CD4-positive, CD25-positive, alpha-beta regulatory T cell (primary cell): ENCODE measurements at places on chromosomes 11 and 22. TPM values are rescaled to one million over a fixed set of nuclear protein-coding genes. Genes with fewer than 3 reads are reported as not detected.

DNA sequence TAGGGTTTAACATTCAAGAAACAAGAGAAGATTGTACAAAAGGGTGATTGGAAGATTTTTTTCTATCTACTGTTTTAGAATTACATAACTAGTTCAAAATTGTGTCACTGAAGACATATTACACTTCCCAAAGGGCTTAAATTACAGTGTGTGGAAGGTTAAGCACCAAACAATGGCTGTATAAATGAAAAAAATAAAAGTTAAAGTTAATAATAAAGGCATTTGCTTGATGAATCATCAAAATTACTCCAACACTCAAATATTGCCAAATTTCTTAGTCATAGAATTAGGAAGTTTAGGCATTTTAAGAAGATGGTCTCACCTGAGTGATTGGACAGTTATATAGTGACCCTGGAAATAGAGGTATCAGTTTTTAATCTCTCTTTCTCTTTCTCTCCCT lies 227.6 kb upstream of the CARD18 start:
- DNase-seq: no peak
- no peaks in the 10 kb centered on the region for H3K4me1 ChIP-seq
- H3K4me3 ChIP-seq: no peak overlapping the region
- no peaks in the 10 kb centered on the region for H3K36me3 ChIP-seq
- H3K27me3 ChIP-seq: no peaks in the 10 kb centered on the region

RTN4RL2 gene
- not detected for total RNA-seq

PRDM11 gene
- total RNA-seq: 9.0 TPM

DNAJB7 gene
- not detected for total RNA-seq

DNA sequence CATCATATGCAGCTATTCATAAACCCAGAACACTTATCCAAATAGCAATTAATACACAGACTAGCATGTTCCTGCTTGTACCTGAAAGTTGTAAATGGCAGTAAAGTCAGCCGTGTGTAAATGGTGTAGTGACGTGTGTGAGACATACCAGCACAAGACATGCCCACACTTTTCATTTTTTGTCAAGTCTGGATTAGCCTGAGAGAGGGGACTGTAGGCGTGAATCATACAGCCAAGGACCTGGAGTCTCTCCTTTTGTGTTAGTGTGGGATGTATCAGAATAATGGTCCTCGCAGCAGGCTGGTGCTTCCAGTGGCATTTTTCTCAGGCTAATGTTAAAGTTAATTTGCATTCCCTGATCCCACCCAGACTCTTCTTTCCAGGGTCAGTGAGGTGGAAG lies 116.8 kb upstream of the BMAL1 start:
- H3K27me3 ChIP-seq: peaks cover 3% of the 10 kb centered on the region
- H3K36me3 ChIP-seq: no peaks in the 10 kb centered on the region
- no peak overlapping the region for H3K4me3 ChIP-seq
- DNase-seq: no peak
- no peak overlapping the region for H3K27ac ChIP-seq
- no peaks in the 10 kb centered on the region for H3K4me1 ChIP-seq

DNA sequence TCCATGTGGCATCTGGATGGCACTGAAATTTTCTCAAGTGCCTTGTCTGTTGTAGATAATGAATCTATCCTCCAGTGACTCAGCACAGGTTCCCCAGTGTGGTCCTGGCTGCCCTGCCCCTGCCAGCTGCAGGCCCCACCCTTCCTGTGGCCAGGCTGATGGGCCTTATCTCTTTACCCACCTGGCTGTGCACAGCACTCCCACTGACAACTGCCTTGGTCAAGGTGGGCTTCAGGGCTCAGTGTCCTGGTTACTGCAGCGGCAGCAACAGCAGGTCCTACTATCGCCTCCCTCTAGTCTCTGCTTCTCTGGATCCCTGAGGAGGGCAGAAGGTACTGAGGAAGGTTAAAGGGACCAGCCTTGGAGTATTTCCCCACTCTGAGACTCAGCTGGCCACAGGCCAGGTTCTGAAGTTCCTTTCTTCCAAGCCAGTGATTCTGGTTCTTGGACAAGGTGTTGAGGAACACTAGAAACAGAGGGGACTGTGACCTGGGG lies 3.1 kb downstream of the HMBS start:
- H3K4me3 ChIP-seq: no peak overlapping the region
- no peaks in the 10 kb centered on the region for H3K36me3 ChIP-seq
- peak; percentile 56 for DNase-seq
- H3K27ac ChIP-seq: no peak overlapping the region
- no peaks in the 10 kb centered on the region for H3K27me3 ChIP-seq

DNA sequence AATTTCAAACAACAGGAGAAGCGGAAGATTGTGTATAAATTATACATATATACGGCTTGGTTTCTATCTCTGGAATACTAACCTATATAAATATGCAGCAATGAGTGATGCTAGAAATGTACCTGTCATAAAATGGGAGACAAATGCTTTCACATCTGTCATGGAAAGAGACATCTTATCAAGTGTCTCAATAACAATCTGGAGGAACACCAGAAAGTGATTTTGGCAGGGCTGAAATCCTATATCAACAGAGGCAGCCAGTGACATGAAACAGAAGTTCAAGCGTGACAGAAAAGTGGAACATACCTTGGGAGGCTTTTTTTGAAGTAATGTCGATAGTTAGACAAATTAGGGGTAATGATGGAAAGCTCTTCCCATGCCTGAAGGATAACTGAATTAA lies 834.6 kb downstream of the JRKL start:
- no peaks in the 10 kb centered on the region for H3K27me3 ChIP-seq
- no peak overlapping the region for H3K27ac ChIP-seq
- DNase-seq: no peak
- no peaks in the 10 kb centered on the region for H3K36me3 ChIP-seq
- H3K4me3 ChIP-seq: no peak overlapping the region

CD248 gene
- total RNA-seq: 0.30 TPM

DNA sequence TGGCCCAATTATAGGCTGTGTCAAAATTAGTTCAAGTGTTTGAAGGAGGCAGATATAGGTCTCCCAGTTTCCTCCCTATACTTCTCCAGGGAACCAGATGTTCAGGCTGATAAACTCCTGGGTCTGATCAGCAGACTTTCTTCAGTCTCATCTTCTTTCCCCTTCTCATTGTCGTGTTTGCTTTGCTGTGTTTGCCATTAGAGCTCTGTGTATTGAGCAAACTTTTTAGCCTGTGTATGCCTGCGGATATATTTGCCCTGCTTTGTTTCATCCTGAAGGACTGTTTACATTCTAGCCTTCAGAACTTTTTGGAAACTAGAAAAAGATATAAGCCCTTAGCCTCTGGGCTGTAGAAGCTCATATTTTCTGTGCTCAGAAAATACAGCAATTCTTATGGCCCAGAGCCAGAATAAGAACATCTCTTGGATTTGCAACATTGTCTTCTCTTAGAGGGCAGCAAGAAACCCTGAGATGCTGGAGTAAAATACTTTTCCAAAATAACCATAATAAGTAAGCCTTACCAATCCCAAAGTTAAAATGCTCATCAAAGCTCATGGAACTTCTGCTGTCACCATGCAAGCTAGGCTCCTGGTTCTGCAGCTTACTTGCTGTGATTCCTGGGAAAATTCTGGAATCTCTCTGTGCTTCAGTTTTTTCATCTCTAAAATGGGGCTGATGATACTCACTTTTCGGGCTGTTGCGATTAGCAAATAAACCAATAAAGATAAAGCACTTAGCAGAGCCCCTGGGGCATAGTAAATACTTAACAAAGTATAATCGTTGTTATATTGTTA lies 34.1 kb upstream of the ME3 start:
- H3K4me3 ChIP-seq: no peak overlapping the region
- H3K27me3 ChIP-seq: no peaks in the 10 kb centered on the region
- no peak for DNase-seq
- no peaks in the 10 kb centered on the region for H3K36me3 ChIP-seq
- H3K4me1 ChIP-seq: no peaks in the 10 kb centered on the region

GRCh38 chr22:20881231-20881630 lies 22.4 kb downstream of the SNAP29 start:
- no peak overlapping the region for H3K27ac ChIP-seq
- DNase-seq: no peak
- no peaks in the 10 kb centered on the region for H3K4me1 ChIP-seq
- no peaks in the 10 kb centered on the region for H3K27me3 ChIP-seq
- H3K4me3 ChIP-seq: no peak overlapping the region

DNA sequence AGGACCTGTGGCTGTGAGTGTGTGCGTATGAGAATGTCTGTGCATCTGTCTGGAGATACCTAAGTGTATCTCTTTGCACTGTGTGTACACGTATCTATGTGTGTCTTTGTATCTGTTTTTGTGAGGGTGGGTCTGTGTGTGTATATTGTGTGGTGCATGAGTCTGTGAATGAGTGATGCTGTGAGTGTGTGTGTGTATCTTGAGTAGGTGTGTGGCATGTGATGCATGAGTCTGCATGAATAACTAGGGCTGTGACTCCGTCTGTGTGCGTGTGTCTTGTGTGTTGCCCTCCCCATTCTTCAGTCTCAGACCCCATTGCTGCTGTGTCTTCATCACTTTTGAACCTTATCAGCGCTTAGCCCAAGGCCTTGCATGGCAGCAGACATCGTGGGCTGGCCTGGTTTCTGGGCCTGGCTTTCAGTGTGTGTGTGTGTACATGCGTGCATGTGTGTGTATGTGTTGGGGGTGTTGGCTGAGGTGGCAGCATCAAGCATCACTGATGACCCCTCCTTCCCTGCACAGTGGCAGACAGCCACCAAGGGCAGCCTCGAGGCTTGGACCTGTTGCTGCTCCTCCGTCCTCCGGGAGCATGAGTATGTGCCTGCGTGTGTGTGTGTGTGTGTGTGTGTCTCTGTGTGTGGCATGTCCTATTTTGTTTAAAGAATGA lies 1.4 kb downstream of the SGSM1 start:
- no peak for DNase-seq
- H3K36me3 ChIP-seq: no peaks in the 10 kb centered on the region

- DNase-seq: peak; percentile 91
- peaks cover 16% of the 10 kb centered on the region for H3K36me3 ChIP-seq
- peak overlapping the region; percentile 98 for H3K4me3 ChIP-seq
- peaks cover 29% of the 10 kb centered on the region for H3K4me1 ChIP-seq
- peak overlapping the region; percentile 87 for H3K27ac ChIP-seq
- no peaks in the 10 kb centered on the region for H3K27me3 ChIP-seq
These were observed 862 bp downstream of the TPP1 start for GRCh38 chr11:6618117-6619003.

GRCh38 chr22:23197836-23198235 lies 17.5 kb downstream of the BCR start:
- no peaks in the 10 kb centered on the region for H3K27me3 ChIP-seq
- H3K4me1 ChIP-seq: no peaks in the 10 kb centered on the region
- no peak for DNase-seq
- peaks cover 4% of the 10 kb centered on the region for H3K36me3 ChIP-seq
- no peak overlapping the region for H3K27ac ChIP-seq
- H3K4me3 ChIP-seq: no peak overlapping the region
